ENCODE measurements at places on chromosomes 13 and 19.

- DNase-seq = no peak
These were observed 162.8 kb downstream of the ZIC5 start for GRCh38 chr13:99808786-99809185.

DNA sequence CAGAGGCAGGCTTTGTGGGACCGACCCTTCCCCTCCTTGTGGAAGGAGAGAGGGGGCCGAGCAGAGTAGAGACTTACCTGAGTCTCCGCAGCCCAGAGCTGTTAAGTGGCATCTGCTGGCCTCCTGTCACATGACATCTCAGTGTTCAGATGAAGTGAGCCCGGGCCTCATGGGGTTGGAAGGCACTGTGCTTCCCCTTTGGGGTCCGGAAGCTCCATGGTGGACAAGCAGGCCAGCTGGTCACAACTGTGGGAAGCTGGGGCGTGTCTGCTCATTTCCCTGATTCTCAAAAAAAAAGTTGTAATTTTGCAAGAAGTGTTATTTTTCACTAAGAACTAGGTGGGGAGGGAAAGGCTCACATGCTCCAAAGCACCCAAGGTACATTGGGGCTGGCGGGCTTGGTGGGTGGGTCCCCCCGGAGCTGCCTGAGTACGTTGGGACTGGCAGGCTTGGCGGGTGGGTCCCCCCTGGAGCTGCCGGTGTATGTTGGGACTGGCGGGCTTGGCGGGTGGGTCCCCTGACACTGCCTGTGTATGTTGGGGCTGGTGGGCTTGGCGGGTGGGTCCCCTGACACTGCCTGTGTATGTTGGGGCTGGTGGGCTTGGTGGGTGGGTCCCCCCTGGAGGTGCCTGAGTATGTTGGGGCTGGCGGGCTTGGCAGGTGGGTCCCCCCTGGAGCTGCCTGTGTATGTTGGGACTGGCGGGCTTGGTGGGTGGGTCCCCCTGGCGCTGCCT, 18.2 kb upstream of the DCUN1D2 start:
- no peak for DNase-seq

DNA sequence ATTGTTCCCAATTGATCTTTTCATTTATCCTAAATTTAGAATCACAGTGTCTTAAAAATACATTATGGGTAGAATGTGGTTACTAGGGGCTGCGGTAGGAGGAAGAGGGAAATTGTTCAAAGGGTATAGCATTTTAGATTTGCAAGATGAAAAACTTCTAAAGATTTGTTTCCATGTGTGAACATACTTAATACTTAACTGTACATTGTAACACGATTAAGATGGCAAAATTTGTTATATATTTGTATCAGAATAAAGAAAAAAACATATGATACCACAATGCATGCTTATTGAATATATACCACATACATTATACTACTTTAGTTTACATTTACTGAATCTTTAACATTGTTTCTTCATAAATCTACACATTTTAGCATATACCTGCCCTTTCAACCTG, 677.3 kb upstream of the PCDH20 start:
- DNase-seq = no peak

- DNase-seq = no peak
These were observed 31.4 kb downstream of the NAXD start for GRCh38 chr13:110646442-110647364.

GRCh38 chr13:43865892-43866291, 13.6 kb downstream of the CCDC122 start:
- no peak for DNase-seq

- DNase-seq = no peak
These were observed 7.6 kb downstream of the F2RL3 start for GRCh38 chr19:16896146-16897028.
